ENCODE measurements at places on chromosomes 13 and 19.

DNA sequence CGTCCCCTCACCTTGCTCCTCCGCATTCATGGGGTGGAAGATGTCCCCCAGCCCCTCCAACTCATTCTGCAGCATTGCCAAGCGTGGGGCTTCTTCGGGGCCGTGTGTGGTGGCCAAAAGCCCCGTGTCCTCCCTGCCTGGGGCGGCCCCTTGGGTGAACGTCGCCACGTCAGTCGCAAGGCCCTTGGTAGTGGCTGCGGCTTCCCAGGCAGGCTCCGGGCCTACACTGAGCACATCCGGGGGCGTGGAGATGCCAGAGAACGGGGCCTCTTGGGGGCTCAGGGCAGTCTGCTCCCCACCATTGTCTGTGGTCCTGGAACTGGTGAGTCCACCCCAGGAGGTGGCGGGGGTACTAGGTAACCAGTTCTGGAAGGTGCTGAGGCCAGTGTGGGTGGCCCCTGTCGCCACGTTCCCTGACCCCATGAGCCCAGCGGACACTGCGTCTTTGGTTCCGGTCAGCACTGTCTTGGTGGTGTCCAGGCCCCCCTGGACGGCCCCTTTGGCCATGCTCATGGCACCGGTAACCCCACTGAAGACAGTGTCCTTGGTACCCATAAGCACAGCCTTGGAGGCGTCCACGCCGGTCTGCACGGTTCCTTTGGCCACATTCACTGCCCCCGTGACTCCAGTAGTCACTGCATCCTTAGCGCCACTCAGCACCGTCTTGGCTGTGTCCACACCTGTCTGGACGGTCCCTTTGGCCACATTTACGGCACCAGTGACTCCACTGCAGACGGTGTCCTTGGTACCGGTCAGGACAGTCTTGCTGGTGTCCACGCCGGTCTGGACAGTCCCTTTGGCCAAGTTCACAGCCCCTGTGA, 7.6 kb downstream of the PLIN4 start:
- H3K27me3 ChIP-seq: no peaks in the 10 kb centered on the region
- H3K4me1 ChIP-seq: peaks cover 4% of the 10 kb centered on the region
- no peak for DNase-seq

- H3K4me1 ChIP-seq: no peaks in the 10 kb centered on the region
- H3K36me3 ChIP-seq: peaks cover 24% of the 10 kb centered on the region
Measured at GRCh38 chr19:49651820-49652550, 10.0 kb downstream of the SCAF1 start.

GRCh38 chr19:2055931-2056836, 5.1 kb upstream of the MKNK2 start:
- peaks cover 46% of the 10 kb centered on the region for H3K4me1 ChIP-seq
- H3K36me3 ChIP-seq: no peaks in the 10 kb centered on the region
- H3K27ac ChIP-seq: peak overlapping the region; percentile 91

DNA sequence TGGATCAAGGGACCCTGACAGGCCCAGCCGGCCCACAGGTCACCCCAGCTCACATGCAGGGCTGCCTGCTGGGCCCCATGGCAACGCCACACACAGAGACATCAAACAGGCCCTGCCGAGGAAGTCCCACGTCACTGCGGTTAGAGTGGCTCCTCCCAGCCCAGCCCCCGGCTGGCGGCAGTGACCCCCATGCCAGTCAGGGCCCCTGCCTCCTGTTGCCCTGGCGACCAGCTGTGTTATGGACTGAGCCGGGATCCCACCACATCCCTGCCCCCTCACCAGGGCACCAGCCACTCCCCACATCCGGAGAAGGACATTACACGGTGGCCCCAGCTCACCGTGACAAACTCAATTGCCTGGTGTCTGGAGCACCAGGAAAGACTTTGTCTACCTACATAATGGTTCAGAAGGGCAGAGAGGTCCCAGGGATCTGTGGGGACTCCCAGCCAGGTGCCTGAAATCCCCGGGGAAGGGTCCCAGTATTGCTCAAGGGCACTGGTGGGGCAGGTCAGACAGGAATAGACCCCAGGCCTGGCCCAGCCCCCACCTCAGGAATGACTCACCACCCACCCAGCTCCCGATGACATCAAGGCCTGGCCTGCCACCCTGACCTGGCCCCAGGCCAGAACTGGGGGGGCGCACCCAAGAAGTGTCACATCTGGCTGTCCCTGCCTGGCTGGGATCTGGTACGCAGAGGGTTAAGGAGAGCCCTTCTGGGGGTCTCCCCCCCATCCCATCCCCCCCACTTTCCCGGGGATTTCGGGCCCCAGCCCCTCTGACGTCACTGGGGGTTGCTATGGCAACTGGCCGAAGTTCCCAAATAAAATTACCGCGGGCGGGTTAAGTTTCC, 30.2 kb upstream of the NANOS3 start:
- no peaks in the 10 kb centered on the region for H3K27me3 ChIP-seq
- H3K4me1 ChIP-seq: peaks cover 61% of the 10 kb centered on the region
- peak overlapping the region; percentile 55 for H3K4me3 ChIP-seq
- peak overlapping the region; percentile 100 for H3K27ac ChIP-seq
- no peaks in the 10 kb centered on the region for H3K36me3 ChIP-seq
- DNase-seq: peak; percentile 98

DNA sequence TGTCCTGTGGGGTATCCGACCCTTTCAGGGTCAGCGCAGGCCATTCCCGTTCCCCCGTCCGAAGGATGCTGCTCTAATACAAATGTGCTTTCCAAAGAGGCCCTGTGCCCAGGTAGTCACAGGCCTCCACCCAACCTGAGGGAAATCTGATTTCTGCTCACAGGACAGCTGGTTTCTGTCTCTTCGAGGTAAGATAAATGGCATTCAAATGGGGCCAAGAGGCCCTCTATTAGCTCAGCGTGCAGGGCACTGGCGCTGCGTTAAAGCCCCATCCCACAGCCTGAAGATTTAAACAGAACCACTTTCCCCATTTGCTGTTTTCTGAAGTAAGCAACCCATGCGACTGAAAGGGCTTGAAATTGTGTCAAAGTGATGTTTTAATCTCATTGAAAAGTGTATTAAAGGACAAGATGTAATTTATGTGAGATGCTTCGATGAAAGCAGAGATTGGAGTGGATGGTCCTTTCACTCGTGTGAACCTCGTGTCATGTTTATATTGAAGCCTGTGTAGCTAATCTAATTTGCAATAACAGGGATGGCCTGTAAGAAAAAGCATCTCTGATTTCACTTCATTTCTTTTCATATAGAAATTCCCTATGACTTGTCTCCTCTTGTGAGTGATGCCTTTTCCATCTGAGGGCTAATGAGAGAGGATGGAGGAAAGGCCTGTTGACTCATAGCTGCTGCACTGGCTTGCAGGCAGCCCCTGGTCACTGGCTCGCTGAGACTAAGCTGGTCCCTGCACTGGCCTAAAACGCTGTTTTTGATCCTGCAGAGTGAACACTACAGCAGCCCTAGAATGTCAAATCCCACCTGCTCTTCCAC, 7.3 kb upstream of the SOX1 start:
- DNase-seq: no peak
- no peak overlapping the region for H3K4me3 ChIP-seq
- H3K27me3 ChIP-seq: peaks cover 76% of the 10 kb centered on the region
- H3K36me3 ChIP-seq: no peaks in the 10 kb centered on the region
- peaks cover 16% of the 10 kb centered on the region for H3K4me1 ChIP-seq

GRCh38 chr13:113603116-113603710, 18.7 kb downstream of the TFDP1 start:
- no peaks in the 10 kb centered on the region for H3K4me1 ChIP-seq
- no peak overlapping the region for H3K27ac ChIP-seq
- H3K36me3 ChIP-seq: peaks cover 10% of the 10 kb centered on the region
- no peaks in the 10 kb centered on the region for H3K27me3 ChIP-seq

GRCh38 chr19:47531640-47532387, 17.0 kb upstream of the NAPA start:
- H3K4me1 ChIP-seq: no peaks in the 10 kb centered on the region
- no peaks in the 10 kb centered on the region for H3K36me3 ChIP-seq
- no peak for DNase-seq
- H3K4me3 ChIP-seq: no peak overlapping the region
- H3K27me3 ChIP-seq: peaks cover 14% of the 10 kb centered on the region

DNA sequence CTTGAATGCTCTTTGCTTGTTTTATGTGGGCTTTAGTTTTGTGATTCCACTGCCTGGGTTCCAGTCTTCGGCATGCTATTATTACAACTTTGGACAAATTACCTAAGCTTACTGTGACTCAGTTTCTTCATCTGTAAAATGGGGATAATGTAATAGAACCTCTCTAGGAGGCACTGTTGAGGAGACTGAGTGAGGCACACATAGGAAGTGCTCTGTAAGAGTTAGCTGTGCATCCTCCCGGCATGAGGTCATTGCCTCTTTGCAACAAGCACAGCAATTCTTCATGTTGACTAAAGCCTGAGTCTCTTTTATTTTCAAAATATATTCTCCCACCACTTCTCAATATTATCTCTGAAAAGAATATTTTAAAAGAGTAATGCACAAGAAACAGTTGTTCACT, 227.4 kb downstream of the DLEU7 start:
- H3K36me3 ChIP-seq: no peaks in the 10 kb centered on the region
- H3K27me3 ChIP-seq: no peaks in the 10 kb centered on the region
- no peak overlapping the region for H3K27ac ChIP-seq
- H3K4me1 ChIP-seq: peaks cover 15% of the 10 kb centered on the region

DNA sequence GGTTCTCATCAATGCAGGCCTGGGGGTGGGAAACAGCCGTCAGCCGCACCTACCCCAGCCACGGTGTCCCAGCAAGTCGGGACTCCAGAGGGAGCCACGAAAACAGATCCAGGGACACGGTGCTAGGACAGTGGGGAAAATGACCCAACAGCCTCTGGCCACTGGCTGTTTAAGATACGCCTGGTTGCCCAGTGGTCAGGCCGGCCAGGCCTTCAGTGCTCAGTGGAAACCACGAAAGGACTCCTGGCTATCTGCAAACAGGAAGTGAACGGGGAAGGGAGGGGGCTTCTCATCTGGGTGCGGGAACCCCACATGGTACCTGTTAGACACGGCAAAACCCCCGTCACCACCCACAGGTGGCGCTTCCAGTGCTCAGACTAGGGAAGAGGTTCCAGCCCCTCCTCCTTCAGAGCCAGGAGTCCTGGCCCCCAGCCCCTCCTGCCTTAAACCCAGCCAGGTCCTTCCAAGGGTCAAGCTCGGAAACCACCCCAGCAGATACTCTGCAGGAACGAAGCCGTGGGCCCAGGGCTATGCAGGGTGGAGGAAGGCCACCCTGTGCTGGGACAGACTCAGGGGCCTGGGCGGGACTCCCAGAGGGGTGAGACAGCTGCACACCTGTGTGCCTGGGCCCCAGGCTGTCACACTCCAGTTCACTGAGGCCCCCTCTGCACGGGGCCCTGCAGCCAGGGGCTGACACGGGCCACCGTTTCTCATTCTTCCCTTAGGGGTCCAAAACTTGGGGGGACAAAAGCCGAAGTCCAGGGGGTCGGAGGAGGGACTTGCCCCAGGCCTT, 4.5 kb downstream of the PPP1R12C start:
- H3K27me3 ChIP-seq: no peaks in the 10 kb centered on the region
- H3K4me3 ChIP-seq: peak overlapping the region; percentile 51
- H3K4me1 ChIP-seq: peaks cover 43% of the 10 kb centered on the region

- no peaks in the 10 kb centered on the region for H3K36me3 ChIP-seq
- H3K27ac ChIP-seq: no peak overlapping the region
- H3K4me3 ChIP-seq: no peak overlapping the region
- peaks cover 52% of the 10 kb centered on the region for H3K27me3 ChIP-seq
Measured at GRCh38 chr13:42394711-42395085, 122.7 kb downstream of the AKAP11 start.

GRCh38 chr19:5864725-5865486, 5.4 kb downstream of the FUT5 start:
- no peaks in the 10 kb centered on the region for H3K36me3 ChIP-seq
- no peak overlapping the region for H3K4me3 ChIP-seq
- DNase-seq: no peak
- H3K4me1 ChIP-seq: no peaks in the 10 kb centered on the region
- no peak overlapping the region for H3K27ac ChIP-seq
- peaks cover 6% of the 10 kb centered on the region for H3K27me3 ChIP-seq

DNA sequence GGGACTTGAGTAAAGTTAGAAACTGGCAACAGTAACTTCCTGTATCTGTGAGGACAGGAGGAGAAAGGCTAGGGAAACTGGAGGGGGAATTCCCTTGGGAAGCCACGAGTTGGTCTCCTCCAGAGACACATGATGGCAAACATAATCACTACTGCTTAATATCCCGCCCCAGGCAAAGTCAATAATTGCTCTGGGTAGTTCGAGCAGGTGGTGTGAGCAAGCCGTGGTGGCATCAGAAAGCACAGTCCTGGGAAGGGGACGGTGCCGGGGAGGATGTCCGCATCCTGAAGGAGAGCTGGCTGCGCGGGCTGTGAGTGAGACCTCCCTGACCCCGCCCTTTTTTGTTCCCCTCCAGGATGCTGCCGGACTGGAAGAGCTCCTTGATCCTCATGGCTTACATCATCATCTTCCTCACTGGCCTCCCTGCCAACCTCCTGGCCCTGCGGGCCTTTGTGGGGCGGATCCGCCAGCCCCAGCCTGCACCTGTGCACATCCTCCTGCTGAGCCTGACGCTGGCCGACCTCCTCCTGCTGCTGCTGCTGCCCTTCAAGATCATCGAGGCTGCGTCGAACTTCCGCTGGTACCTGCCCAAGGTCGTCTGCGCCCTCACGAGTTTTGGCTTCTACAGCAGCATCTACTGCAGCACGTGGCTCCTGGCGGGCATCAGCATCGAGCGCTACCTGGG, 1.4 kb downstream of the FFAR2 start:
- no peaks in the 10 kb centered on the region for H3K36me3 ChIP-seq
- no peaks in the 10 kb centered on the region for H3K4me1 ChIP-seq
- peaks cover 11% of the 10 kb centered on the region for H3K27me3 ChIP-seq

GRCh38 chr13:65166675-65167074, 2063.5 kb downstream of the PCDH9 start:
- H3K4me1 ChIP-seq: peaks cover 2% of the 10 kb centered on the region
- H3K4me3 ChIP-seq: no peak overlapping the region
- H3K36me3 ChIP-seq: no peaks in the 10 kb centered on the region
- DNase-seq: no peak

- peaks cover 8% of the 10 kb centered on the region for H3K4me1 ChIP-seq
- no peak overlapping the region for H3K4me3 ChIP-seq
- no peak for DNase-seq
- H3K36me3 ChIP-seq: no peaks in the 10 kb centered on the region
- H3K27ac ChIP-seq: no peak overlapping the region
- H3K27me3 ChIP-seq: peaks cover 15% of the 10 kb centered on the region
Measured at GRCh38 chr13:77477299-77477848, 58.1 kb upstream of the SCEL start.

GRCh38 chr19:46487802-46488445, 7.7 kb downstream of the PNMA8B start:
- H3K4me1 ChIP-seq: peaks cover 29% of the 10 kb centered on the region
- no peak overlapping the region for H3K27ac ChIP-seq
- H3K36me3 ChIP-seq: no peaks in the 10 kb centered on the region
- peak; percentile 94 for DNase-seq
- H3K27me3 ChIP-seq: peaks cover 6% of the 10 kb centered on the region

- peaks cover 89% of the 10 kb centered on the region for H3K27me3 ChIP-seq
- no peaks in the 10 kb centered on the region for H3K36me3 ChIP-seq
- H3K27ac ChIP-seq: no peak overlapping the region
Measured at GRCh38 chr13:27960362-27961226, 8.5 kb downstream of the CDX2 start.
